HFFc6 (cell line): ENCODE measurements at places on chromosomes 5 and 9. TPM values are rescaled to one million over a fixed set of nuclear protein-coding genes. Genes with fewer than 3 reads are reported as not detected.

The WNT8A gene
- not detected in 3 replicates for total RNA-seq

The PCDHGC5 gene
- total RNA-seq, result 2.6 to 6.0 TPM (median 5.2 TPM) in 3 replicates

The IL9 gene
- total RNA-seq, result not detected in 3 replicates

- H3K4me3 ChIP-seq, result no peak overlapping the region
- H3K27me3 ChIP-seq, result peaks cover 1% of the 10 kb centered on the region; the same call in 1 of the 2 replicates
These were observed 27.1 kb downstream of the CEP72 start for GRCh38 chr5:639253-639530.

DNA sequence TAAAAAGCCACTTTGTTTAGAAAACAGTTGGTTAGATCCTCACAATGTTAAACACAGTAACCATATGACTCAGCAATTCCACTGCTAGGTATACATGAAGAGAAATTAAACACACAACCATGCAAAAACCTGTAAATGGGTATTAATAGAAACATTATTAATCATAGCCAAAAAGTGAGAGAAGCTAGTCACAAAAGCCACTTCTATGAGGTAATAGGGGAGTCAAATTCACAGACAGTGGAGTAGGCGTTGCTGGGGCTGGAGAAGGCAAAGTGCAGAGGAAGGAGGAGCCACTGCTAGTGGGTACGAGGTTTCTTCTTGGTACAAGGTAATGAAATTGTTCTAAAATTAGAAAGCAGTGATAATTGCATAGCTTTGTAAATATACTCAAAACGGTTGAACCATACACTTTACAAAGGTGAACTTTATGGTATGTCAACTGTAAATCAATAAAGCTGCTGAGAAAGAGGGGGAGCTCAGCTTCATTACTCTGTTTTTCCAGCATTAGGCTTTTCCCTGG lies 364.4 kb downstream of the GADD45G start:
- H3K27me3 ChIP-seq, result peaks cover 1% of the 10 kb centered on the region; the same call in 1 of the 2 replicates
- H3K4me3 ChIP-seq, result no peak overlapping the region
- DNase-seq, result no peak
- no peaks in the 10 kb centered on the region for H3K4me1 ChIP-seq
- H3K36me3 ChIP-seq, result no peaks in the 10 kb centered on the region

GRCh38 chr5:59025734-59026133 lies 442.9 kb downstream of the RAB3C start:
- H3K36me3 ChIP-seq, result peaks cover 8% of the 10 kb centered on the region; the same call in 1 of the 2 replicates
- H3K27me3 ChIP-seq, result no peaks in the 10 kb centered on the region
- no peak overlapping the region for H3K4me3 ChIP-seq
- no peak for DNase-seq

- no peak overlapping the region for H3K27ac ChIP-seq
- H3K4me3 ChIP-seq, result no peak overlapping the region
- H3K4me1 ChIP-seq, result no peaks in the 10 kb centered on the region
- H3K36me3 ChIP-seq, result no peaks in the 10 kb centered on the region
- H3K27me3 ChIP-seq, result peaks cover 2% of the 10 kb centered on the region
- DNase-seq, result no peak
These were observed 604.5 kb upstream of the KLF4 start for GRCh38 chr9:108093773-108094675.
